DMS 273 treated with DMSO at 0.1 percent for 48 hours (cell line): ENCODE measurements at places on chromosomes 16 and 17.

GRCh38 chr17:48610282-48611211, at the start of gene HOXB7:
Gene HOXB7, minus strand, starts transcription at chr17:48611017. Its CDS starts 99 bp downstream, at chr17:48610918.
- DNase-seq, result no peak

DNA sequence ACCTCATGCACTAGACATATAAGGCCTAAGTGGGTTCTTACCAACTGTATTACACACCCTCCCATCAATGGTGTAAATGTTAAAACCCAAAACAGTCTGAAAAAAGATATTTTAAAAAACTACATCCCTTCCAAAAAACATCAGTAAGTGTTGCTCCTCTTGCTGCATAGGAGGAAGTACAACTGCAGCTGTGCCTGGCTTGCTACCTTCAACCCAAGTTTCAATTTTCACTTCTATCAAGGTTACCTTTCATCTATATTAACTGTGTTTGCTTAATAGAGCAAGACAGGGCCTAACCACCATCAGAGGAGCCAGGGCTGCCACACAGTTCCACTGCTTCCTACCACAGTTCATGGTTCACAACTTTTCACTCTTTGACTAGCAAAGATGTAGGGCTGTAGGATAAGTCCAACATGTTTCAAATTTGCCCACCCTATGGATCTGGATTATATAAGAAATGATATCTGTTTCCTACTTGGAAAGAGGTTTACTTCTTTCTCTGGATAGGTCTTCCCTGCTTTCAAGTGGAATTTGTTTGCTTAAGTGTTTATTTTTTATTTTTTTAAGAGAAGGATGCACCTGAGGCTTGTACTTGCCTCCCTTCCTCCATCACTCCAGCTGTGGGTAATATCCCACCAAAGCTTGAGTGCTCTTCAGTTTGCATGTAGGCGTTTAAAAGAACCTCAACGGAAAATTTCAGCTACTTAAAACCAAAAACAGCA, 56.7 kb downstream of the GRB7 start:
- DNase-seq, result no peak

- no peak for DNase-seq
These were observed 121.7 kb upstream of the SDK2 start for GRCh38 chr17:73765824-73766563.

GRCh38 chr17:796609-797008, 14.5 kb downstream of the MRM3 start:
- no peak for DNase-seq

DNA sequence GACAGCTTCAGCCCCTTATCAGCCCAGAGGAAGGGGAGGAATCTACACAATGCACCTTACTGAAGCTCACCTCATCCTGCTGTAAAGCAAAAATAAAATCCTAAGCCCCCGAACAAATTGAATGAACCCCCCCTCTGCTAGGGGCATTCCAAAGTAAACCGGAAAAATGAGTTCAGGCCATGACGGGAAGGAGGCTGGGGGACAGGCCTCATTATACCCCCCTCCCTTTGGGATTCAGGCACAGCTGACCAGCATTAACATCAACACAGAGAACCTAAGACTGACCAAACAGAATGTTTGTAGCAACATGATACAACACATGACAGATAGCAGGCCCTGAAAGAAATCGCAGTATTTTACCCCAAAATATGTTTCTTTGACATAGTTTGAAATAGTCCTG, 64.2 kb downstream of the DNAH17 start:
- DNase-seq, result no peak

DNA sequence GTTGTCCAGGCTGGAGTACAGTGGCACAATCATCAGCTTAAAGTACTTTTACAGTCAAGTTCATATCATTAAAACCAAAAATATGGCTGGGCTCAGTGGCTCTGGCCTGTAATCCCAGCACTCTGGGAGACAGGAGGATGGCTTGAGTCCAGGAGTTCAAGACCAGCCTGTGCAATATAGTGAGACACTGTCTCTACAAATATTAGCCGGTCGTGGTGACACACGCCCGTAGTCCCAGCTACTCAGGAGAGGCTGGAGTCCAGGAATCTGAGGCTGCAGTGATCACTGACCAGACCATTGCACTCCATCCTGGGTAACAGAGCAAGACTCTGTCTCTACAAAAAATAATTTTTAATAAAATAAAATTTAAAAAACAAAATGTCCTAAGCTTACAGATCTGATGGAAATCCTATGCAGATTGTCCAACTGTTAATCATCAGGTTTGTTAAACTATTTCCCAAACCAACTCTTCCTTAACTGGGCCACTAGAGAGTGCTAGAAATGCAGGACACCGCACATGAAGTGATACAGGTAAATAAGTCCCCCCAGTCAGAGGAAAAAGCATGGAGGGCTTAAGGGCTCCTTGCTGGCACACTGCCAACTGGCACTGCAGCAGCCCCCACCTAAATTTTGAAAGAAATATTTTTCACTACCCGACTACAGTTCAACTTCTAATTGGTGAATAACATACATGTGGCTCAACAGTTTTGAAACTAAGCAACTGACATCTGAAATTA, 2.8 kb downstream of the USP22 start:
- DNase-seq, result peak; percentile 2

DNA sequence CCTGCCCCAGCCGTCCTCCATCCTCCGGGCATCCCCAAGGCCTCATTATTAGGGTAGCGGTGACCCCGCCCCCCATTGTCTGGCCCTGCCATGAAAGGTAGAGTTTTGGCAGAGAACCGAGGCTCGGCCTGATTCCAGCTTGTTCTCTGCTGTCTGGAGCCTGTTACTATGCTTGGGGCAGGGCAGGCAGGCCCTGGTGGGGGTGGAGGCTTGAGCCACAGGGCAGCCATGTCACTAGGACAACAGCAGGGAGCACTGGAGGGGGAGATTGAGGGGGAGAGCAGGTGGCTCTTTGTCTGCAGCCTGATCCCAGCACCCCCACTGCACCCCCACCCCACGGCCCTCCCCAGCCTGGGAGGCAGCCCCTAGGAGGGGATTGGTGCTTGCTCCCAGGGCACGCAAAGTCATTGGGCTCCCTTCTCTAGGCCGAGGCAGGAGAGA, 15.4 kb downstream of the RHBDL3 start:
- no peak for DNase-seq

DNA sequence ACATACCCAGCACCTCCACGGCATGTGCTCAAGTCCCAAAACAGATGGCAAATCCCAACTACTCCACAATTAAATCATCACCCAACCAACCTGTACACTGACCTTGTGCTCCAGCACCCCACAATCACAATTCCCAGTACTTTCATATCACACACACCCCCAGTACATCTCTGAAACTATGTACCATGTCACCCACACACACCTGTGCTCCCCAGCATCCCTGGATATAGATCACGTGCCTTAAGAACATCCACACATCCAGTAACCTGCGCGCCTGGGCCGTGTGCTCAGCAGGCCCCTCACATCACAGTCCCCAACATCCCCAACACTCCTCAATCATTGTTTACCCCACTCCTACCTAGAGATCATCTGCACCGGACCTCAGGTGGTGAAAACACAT, 2.1 kb downstream of the NLGN2 start:
- no peak for DNase-seq

GRCh38 chr17:79388556-79389295, 222.1 kb downstream of the RBFOX3 start:
- no peak for DNase-seq

DNA sequence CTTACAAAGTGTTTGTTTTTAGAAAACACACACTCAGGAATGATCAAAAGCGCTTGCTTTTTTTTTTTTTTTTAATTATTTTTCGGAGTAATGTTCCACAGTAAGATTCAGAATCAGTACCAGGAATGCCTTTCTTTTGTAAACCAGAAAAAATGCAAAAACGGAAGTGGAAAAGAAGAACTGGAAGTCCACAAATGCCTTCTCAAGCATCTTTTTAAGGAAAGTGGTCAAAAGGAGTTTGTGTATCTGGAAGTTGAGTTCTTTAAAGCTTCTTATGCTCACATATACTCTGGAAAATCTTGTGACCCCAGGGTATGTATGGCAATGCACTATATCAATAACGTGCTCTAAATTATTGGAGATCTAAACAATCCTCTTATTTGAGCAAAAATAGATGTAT, 126.0 kb downstream of the ABCA8 start:
- no peak for DNase-seq

- DNase-seq, result no peak
These were observed 64.4 kb upstream of the RASL10B start for GRCh38 chr17:35666967-35667532.
